ENCODE measurements at places on chromosomes 7 and 10.

GRCh38 chr7:144144426-144144825 lies 21.4 kb downstream of the OR2A14 start:
- no peaks in the 10 kb centered on the region for H3K4me1 ChIP-seq
- no peak overlapping the region for H3K27ac ChIP-seq
- H3K27me3 ChIP-seq: no peaks in the 10 kb centered on the region
- no peak for DNase-seq
- H3K36me3 ChIP-seq: no peaks in the 10 kb centered on the region
- H3K4me3 ChIP-seq: no peak overlapping the region

GRCh38 chr10:17427666-17428350 lies 26.6 kb downstream of the ST8SIA6 start:
- peak overlapping the region; percentile 75 for H3K27ac ChIP-seq
- no peak for DNase-seq
- H3K4me3 ChIP-seq: no peak overlapping the region
- peaks cover 58% of the 10 kb centered on the region for H3K4me1 ChIP-seq
- H3K36me3 ChIP-seq: no peaks in the 10 kb centered on the region
- no peaks in the 10 kb centered on the region for H3K27me3 ChIP-seq

DNA sequence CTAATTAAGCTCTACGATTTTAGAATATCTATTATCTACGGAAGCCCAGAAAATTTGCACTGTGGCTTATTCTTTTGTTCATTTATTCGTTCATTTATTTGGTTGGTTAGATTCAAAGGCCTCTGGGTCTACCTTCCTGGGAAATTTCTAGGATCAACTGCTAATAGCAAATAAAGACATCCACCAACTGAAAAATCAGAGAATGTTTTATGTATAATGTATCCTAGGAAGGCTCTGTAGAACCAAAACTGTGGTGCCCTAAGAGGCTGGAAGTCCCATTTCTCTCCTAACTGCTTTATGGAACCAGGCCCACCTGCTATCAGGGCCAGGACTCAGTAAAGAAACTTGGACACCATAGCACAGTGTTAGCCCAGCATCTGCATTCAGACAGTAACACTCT lies 923.4 kb upstream of the AUTS2 start:
- no peaks in the 10 kb centered on the region for H3K27me3 ChIP-seq
- no peak overlapping the region for H3K4me3 ChIP-seq
- H3K27ac ChIP-seq: no peak overlapping the region
- no peaks in the 10 kb centered on the region for H3K36me3 ChIP-seq
- H3K4me1 ChIP-seq: no peaks in the 10 kb centered on the region
- DNase-seq: no peak

DNA sequence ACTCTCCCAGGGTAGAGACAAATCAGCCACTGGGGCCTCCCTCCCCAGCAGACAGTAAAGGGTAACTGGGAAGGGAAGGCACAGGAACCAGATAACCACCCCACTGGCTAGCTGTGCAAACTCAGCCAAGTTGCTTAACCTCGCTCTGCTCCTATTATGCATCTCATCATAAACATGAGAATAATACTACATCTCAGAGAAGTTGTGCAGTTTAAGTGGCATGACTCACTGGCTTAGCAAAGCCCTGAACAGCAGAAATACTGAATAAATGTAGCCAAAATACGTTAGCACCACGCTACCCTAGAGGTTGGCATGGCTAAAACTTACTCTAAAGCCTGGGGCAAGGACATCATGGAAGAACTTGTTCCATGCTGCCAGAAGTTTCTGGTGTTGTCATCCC lies 128.1 kb upstream of the ANK3 start:
- no peak for DNase-seq
- H3K36me3 ChIP-seq: no peaks in the 10 kb centered on the region
- H3K4me3 ChIP-seq: no peak overlapping the region

DNA sequence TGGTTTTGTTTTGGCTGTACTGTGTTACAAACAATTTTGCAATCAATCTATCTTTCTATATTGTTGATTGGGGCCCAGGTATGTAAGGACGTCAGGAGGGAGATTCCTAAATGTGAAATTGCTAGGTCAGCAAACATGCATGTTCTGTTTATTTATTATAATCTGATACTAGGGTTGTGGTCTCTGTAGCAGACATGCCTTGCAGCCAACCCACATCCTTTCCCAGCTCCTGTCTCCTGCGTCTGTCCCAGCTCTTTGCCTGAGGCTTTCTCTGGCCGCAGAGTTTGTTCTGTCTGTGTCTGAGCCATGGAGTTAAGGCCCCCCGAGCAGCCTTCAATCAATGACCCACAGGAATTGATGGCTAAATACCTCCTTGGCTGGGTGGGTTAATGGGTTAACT lies 124.0 kb upstream of the ZEB1 start:
- H3K36me3 ChIP-seq: no peaks in the 10 kb centered on the region
- H3K4me1 ChIP-seq: no peaks in the 10 kb centered on the region
- no peak overlapping the region for H3K4me3 ChIP-seq
- H3K27ac ChIP-seq: no peak overlapping the region
- no peak for DNase-seq
- H3K27me3 ChIP-seq: no peaks in the 10 kb centered on the region

DNA sequence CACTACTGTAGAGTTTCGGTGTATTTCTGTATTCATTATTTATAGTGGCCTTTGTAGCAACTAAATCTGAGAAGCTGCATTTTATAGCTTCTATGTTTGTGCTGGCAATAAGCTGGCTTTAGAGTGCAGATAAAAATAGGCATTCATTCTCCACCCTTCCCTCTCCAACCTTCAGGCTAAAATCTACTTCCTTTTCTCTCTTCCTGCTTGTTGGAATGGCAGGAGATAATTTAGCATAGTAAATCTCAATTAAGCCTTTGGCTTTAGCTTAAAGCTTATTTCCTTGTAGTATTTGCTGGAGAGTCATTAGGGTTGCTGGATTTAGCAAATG lies 58.5 kb downstream of the CPVL start:
- no peaks in the 10 kb centered on the region for H3K27me3 ChIP-seq
- H3K36me3 ChIP-seq: no peaks in the 10 kb centered on the region
- H3K4me1 ChIP-seq: peaks cover 9% of the 10 kb centered on the region
- no peak for DNase-seq

- H3K4me1 ChIP-seq: no peaks in the 10 kb centered on the region
- H3K36me3 ChIP-seq: no peaks in the 10 kb centered on the region
- no peak for DNase-seq
- no peak overlapping the region for H3K4me3 ChIP-seq
Measured at GRCh38 chr7:91947948-91948347, 7.3 kb downstream of the AKAP9 start.
